ENCODE measurements at places on chromosomes 1 and 21.

DNA sequence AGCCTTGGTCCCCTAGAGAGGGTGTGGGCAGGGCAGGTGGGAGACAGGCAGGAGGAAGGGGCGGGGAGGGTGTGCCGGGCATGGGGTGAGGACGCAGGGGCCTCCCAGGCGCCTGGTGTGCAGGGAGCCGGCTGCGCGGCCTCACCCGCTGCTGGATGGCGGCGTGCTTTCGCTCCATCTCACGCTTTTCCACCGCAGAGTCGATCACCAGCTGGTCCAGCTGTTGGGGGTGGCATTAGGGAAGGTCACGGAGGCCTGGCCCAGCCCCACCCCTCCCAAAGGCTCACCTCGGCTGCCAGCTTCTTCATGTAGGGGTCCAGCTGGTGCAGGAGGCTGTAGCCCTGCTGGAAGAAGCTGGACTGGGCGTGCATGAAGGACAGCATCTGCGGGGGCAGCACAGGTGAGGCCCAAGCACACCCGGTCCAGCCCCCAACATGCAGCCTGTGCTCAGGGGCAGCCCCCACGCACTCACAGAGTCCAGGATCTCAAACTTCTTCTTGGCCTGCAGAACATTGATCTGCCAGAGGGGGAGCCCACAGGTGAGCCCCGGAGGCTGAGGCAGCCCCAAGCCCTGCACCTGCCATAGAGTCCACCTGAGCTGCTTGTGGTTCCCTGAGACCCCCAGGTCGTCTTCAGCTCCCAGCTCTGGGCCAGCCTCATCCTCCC, 7.9 kb downstream of the ACAP3 start:
- no peak for DNase-seq

- DNase-seq = no peak
Observed at GRCh38 chr1:54499360-54500106, 48.5 kb upstream of the ACOT11 start.

DNA sequence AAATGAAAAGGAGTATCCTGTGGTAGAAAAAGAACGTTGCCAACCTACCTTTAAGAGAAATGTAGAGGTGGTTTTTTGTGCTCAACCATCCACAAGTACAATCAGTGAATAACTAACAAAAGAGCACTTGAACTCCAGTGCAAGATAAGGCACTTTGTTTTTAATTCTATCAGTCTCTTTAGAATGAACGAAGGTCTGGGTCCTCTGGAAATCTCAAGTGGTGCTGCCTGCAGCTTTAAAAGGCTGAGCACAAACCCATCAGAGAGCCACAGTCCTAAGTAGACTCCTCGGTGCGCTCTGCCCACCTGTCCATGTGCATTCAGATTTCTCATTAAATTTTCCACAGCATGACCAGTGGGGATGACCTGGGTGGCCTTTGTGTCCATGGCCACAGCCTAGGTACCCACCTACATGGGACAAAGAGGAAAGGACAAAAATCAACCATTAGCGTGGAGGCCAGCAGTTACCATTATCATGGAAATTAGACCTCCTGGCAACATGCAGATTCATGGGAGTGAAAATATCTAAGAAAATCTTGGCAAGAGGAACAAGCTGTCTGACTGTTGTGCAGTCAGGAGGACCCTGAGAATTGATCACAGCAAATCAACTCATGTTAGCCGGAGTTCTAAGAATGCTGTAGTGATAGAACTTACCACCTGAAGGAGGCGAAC, 9.4 kb downstream of the TRIM45 start:
- DNase-seq = no peak

DNA sequence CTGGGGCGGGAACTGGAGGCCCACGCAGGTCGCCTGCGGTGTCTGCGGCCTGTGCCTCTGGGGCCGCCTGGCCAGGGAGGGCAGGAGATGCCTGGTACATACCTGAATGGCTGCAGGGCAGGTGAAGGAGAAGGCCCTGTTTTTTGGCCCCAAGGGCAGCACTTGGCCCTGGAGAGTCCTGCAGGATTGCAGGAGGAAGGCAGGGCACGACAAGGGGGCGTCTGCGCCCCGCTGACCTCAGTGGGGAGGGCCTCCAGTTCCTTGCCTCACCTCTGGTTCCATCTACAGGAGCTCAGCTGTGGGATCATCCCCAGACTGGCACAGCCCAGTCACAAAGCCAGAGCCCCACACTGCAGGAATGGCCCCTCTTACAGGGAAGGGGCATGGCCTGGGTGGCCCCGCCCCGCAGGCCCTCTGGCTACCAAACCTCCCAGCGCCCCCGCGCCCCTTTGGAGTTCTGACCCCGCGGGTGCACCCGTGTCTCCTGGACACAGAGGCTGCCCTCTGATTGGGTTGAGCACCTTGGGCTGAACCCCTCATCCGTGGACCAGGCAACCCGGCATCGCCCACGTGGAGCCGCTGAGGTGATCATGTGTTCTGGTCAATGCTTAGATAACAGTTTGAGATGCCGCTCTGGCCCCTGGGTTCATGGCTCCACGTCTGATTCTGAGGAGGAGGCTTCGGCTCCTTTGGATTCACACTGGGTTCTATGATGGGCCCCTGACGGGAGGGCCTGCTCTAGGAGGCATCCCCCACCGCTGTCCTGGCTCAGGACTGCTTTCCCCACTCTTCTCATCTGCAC, 1.3 kb upstream of the PEX10 start:
- DNase-seq = no peak
